Endodermal cell (in vitro differentiated cells): ENCODE measurements at places on chromosomes 4 and X.

GRCh38 chrX:96719161-96719875 is 34.7 kb downstream of the DIAPH2 start:
- H3K27ac ChIP-seq: no peak overlapping the region
- no peaks in the 10 kb centered on the region for H3K4me1 ChIP-seq
- no peak for DNase-seq
- no peak overlapping the region for H3K4me3 ChIP-seq
- no peaks in the 10 kb centered on the region for H3K36me3 ChIP-seq
- H3K27me3 ChIP-seq: no peaks in the 10 kb centered on the region

- no peak overlapping the region for H3K4me3 ChIP-seq
- peaks cover 20% of the 10 kb centered on the region for H3K4me1 ChIP-seq
- H3K36me3 ChIP-seq: no peaks in the 10 kb centered on the region
- H3K27ac ChIP-seq: no peak overlapping the region
- no peaks in the 10 kb centered on the region for H3K27me3 ChIP-seq
- no peak for DNase-seq
Measured at GRCh38 chr4:55032179-55032578, 93.2 kb downstream of the KDR start.

DNA sequence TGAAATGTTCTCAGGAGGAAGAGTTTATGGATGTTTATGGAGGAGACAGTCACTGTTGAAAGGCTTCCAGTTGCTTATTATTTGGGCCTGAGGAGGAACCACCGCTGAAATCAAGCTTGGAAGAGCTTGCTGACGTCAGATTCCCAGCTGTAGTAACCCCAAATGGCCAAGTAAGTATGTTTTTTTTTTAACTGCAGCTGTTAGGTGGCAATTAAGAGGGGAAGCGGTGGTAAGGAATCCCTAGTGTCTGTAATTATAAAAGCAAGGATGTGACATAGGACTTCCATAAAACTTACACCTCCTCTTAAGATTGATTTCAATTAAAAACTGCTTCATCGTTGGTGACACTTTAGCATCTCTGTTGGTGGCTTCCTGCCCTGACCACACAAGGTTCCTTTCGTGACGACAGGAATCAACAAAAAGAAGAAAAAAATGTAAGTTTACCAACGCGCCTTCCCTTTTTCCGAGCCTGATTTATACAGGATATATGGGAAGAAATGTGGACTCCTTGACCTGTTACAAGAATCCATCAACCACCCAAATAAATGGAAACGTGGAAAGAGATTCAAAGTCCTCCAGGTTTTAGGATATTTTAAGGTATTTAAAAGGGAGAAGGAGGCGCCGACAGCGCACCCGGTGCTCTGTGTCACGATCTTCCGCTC is 884 bp downstream of the RELL1 start:
- H3K4me1 ChIP-seq: no peaks in the 10 kb centered on the region
- no peaks in the 10 kb centered on the region for H3K36me3 ChIP-seq
- H3K27me3 ChIP-seq: no peaks in the 10 kb centered on the region
- H3K27ac ChIP-seq: no peak overlapping the region
- peak overlapping the region; percentile 94 for H3K4me3 ChIP-seq

- no peak overlapping the region for H3K27ac ChIP-seq
- no peak for DNase-seq
- no peaks in the 10 kb centered on the region for H3K4me1 ChIP-seq
- H3K36me3 ChIP-seq: no peaks in the 10 kb centered on the region
- no peaks in the 10 kb centered on the region for H3K27me3 ChIP-seq
- H3K4me3 ChIP-seq: no peak overlapping the region
Measured at GRCh38 chr4:163866728-163867315, 372.3 kb downstream of the TMA16 start.

DNA sequence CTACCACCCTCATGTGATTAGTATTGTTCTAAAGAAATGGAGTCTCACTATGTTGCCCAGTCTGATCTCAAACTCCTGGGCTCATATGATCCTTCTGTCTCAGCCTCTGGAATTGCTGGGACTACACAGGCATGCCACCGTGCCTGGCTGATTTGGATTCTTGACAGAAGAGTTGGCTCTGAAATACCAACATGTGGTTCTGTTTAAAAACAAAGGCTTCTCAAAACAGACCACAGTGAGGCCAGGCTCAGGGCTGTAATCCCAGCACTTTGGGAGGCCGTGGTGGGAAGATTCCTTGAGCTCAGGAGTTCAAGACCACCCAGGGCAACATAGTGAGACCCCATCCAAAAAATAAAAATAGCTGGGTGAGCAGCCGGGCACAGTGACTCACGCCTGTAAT is 126.7 kb downstream of the DHRSX start:
- no peaks in the 10 kb centered on the region for H3K4me1 ChIP-seq
- no peak overlapping the region for H3K4me3 ChIP-seq
